NB4 (cell line): ENCODE measurements at places on chromosomes 2 and 18.

GRCh38 chr2:5315512-5315911 is 376.7 kb upstream of the SOX11 start:
- DNase-seq, result no peak

- DNase-seq, result no peak
Measured at GRCh38 chr18:63422864-63423304, 608 bp upstream of the VPS4B start.

GRCh38 chr2:112600634-112601033 is 16.2 kb downstream of the CHCHD5 start:
- DNase-seq, result no peak

GRCh38 chr2:226611196-226611943 is 188.2 kb downstream of the IRS1 start:
- DNase-seq, result no peak

- peak; percentile 43 for DNase-seq
Measured at GRCh38 chr18:36572135-36572856, 256.5 kb downstream of the TPGS2 start.

DNA sequence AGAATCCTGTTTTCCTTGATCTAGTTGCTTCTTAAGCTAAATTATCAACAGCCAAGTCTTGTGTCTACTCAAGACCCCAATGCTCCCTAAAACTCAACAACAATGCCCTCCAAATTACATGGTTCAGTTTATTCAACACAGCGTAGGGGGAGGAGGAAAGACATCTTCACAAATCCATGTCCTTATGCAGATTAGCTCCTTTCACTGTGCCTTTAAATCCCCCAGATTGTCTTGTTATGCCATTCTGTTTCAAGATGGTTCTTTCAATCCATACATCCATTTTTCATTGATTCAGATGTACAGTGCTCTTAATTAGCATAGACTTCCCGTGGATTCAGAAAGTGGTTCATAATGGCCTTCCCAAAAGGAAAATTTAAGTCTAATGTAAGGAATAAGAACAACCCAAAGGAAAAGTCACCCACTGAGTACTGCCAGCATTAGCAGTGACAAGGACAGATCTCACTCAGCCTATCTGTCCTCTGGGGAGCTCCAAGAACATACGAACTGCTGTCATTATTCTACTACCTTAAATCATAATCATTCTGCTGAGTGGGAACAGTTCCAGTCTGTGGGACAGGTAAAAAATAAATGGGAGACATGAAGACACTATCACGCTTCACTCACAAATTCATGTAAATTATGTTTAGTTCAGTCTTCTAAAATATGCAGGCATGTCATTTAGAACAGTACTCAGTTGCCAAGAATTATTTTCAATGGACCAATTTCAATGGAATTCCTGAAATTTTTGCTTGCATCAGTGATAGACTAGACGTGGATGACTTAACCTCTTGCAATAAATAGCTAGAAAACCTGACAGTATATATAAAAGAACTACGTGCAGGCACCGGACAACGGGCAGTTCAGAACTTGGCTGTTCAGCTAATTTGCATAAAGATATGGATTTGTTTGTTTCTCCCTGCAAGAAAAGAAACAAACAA is 58.9 kb upstream of the RNU4ATAC start:
- DNase-seq, result no peak

DNA sequence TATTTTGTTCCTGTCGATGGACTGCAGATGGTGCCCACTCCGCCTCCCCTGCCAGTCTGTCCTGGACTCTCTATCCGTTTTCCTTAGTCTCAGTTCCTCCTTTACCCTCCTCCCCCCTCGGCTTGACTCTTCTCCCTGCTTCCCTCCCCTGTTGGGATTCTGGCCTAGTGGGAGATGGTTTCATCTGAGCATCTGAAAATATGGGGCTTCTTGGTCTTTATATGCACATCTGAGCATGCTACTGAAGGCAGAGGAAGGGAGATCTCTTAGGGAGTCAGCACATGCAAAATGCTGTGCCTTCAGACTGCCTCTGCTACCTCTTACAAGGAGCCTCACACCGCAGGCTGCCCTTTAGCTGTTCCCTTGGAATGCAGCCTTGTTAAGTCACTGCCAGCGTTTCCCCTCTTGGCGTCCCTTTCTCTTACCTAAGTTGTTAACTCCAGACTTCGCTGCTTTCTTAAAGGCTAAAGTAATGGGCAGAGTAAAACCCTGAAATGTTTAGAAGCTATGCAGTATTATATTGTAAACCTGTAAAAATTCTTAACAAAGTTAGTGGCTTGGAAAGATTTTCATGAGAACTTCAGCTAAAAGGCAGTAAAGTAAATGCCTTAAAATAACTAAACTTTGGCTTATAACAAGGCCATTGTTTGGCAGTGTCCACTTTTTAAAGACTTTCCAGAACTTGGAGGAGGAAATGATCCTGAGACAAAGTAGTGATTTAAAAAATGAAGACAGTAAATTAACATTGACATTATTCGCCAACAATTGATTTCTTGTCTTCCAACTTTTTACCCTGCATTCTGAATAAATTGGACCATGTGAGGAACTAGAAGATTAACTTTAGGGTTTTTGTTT is 49.8 kb downstream of the LDLRAD4 start:
- DNase-seq, result no peak

GRCh38 chr2:19851116-19851695 is 50.6 kb downstream of the TTC32 start:
- no peak for DNase-seq

DNA sequence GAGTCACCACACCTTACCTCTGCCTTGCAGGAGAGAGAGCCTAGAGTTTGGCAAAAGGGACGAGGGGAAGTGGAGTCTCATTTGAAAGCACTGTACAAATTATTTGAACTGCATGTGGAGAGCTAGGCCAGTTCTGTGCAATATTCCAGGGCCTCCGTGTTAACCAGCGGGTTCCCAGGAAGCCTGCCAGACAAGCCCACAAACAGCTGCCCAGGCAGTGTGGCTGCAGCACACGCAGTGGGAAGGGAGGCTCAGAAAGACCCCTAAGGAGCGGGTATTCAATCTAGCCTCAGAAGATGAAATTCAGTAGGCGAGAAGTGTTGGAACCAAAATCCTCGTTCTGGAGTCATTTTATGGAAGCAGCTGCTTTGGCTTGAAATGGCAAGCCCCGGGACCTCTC is 30.7 kb downstream of the CNGA3 start:
- no peak for DNase-seq

- peak; percentile 51 for DNase-seq
Measured at GRCh38 chr18:37299471-37300304, 265.9 kb downstream of the CELF4 start.

- peak; percentile 8 for DNase-seq
Measured at GRCh38 chr2:165876712-165877111, 76.9 kb downstream of the TTC21B start.

- no peak for DNase-seq
Measured at GRCh38 chr2:105239924-105240323, 1.6 kb upstream of the GPR45 start.

- DNase-seq, result no peak
Measured at GRCh38 chr2:139924070-139924469, 1143.9 kb upstream of the NXPH2 start.

GRCh38 chr2:81290846-81291245 is 986.3 kb upstream of the LRRTM1 start:
- DNase-seq, result no peak
